ENCODE measurements at places on chromosomes 2 and 18.

DNA sequence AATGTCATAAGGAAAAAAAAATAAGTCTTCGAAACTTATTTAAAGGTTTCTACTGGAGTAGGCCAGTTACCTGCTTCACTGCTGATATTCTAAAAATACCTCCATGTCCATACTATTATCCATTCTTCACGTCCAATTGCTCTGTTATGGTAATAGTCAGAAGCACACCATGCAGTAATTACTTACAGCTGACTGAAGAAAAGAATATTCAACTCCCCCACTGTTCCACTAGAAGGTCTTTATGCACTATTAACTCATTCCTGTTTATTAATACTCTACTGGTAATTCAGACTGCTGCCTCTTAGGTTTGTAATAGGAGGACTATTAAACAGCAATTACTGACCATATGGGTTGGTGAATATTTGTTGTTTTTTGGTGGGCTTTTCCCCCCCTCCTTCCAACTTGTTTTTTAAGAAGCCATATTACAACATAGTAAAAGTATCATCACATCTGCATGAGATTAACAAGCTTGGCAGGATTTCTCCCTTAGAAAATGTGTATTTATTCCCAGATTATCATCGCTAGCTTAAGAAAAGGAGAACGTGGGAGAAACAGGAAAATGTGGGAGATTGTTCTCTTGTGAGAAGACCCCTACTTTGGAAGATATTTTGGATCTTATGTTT lies 806.4 kb upstream of the FANCL start:
- no peak for DNase-seq

GRCh38 chr2:88582030-88582429 lies 45.2 kb downstream of the EIF2AK3 start:
- no peak for DNase-seq

DNA sequence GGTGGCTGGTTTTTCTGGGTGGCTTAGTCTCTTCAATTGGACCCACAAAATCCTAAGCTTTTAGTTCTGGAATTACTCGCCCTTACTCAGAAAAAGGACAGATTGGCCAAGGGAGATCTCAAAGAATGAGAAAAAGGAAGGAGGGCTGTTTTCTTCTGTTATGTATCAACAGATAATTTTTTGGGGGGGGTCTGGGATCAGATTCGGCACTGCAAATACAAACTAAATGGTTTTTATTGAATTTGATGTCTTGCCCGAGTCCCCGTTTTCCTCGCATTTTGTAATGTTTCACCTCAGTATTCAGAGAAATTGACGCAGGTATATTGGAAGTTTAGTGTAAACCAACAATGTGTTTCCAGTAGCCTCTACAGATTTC lies 762 bp downstream of the YIPF4 start:
- no peak for DNase-seq

DNA sequence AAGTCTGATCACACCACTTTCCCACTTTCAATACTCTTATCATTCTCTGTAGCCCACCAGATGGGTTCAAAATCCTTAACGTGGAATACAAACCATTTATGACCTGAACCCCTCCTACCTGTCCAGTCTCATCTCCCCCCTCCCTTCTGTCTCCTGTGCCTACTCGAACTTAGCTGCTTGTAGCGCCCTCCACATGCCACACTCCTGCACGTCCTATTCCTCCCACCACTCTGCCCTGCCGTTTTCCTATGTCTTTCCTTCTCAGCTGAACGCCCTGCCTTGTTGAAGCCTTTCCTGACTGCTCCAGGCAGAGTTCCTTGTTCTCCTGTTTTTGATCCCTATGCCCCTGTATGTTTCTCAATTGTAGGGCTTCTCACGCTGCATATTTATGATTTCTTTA lies 390.1 kb downstream of the HRH4 start:
- DNase-seq: no peak

- no peak for DNase-seq
Measured at GRCh38 chr2:195477996-195478382, 179.0 kb upstream of the SLC39A10 start.

DNA sequence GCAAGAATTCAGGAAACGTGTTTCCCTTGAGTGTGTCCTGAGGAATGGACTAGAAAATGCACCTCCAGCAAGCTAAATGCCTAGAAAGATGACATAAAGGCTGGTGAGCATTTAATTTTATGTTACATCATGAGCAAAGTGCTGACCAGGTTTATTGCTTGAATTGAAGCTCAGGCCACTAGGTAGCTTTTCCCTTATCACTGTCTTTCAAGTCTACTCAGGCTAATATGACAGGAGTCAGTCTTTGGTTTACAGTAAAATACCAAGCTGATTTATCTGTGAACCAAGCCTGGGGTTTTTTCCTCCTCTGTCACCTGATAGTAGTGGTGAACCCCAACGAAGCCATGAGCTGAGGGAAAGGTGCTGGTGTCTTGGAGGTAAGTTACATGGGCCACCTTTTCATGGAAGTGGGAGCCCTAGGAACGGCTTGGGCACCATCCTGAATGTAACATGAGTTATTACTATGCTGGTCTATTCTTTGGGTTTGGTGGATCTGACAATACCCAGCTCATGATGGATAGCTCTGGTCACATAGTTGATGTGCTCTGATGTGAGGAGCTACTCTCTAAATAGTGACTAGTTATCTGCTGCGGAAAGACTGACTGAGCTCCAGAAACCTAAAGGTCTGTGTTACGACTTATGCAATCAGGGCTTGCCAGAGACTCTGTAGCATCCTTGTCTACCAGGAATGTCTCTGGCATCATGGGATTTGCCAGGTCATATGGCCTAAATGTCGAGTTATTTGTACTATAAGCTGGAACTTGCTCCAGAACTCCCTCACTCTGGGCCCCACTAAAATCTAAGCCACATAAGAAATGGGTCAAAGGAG lies 39.8 kb downstream of the NUP35 start:
- DNase-seq: no peak

GRCh38 chr2:121489284-121489683 lies 41.4 kb upstream of the RNU4ATAC start:
- DNase-seq: no peak

GRCh38 chr2:3617198-3617890 lies 22.4 kb downstream of the COLEC11 start:
- DNase-seq: no peak

GRCh38 chr2:218474527-218474926 lies 55.6 kb downstream of the VIL1 start:
- DNase-seq: no peak

DNA sequence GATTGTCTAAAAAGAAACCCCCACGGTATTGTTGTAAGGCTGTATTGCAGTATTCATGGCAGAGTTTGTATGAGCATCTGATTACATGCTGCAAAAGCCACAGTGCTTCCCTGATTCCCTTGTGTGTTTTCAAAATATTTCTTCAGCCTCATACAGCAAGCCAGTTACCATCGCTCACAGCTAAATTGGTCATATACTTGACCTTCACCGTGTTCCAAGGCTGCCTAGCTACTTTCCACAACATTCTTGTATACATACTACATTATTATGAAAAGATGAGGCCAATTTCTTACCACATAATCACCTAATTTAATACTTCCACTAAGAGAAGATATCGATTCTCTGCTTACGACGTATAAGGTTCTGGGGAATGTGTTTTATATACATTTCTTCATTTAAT lies 576.3 kb upstream of the CNTNAP5 start:
- DNase-seq: no peak

- DNase-seq: no peak
Measured at GRCh38 chr2:3634596-3635121, 23.3 kb upstream of the ALLC start.

DNA sequence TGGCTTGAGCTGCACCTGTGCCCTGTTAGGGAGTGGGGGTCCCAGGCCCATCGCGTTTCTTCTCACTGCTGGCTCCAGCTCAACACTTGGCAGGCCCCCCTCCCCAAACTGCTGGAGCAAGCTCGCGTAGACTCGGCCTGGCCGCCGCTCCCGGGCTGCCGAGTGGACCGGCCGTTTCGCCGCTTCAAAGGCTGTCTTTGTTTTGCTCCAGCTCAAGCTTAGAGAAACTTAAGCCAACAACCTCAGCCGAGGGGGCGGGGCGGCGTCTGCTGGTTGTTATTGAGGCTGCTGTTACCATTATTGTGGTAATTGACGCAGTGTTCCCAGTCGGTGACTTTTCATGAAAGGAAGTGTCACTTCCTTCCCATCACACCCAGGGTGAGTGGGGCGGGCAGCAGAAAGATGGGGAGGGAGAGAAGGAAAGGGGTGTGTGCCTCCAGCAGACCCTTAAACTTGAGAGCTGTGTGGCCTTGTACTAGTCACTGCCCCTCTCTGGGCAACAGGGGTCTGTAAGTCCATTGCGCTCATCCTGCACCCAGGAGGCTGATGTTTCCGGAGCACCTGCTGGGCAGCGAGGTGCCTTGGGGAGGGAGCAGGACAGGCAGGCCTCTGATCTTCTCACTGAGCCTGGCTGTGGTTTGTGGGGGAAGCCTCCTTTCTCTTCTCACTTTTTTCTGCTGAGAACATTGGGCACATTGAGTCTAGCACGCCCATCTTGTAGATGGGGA lies 2.1 kb downstream of the ARID5A start:
- peak; percentile 94 for DNase-seq

GRCh38 chr2:126777620-126777978 lies 121.1 kb upstream of the TEX51 start:
- no peak for DNase-seq

GRCh38 chr18:79931475-79931874 lies 20.0 kb downstream of the SLC66A2 start:
- DNase-seq: no peak

DNA sequence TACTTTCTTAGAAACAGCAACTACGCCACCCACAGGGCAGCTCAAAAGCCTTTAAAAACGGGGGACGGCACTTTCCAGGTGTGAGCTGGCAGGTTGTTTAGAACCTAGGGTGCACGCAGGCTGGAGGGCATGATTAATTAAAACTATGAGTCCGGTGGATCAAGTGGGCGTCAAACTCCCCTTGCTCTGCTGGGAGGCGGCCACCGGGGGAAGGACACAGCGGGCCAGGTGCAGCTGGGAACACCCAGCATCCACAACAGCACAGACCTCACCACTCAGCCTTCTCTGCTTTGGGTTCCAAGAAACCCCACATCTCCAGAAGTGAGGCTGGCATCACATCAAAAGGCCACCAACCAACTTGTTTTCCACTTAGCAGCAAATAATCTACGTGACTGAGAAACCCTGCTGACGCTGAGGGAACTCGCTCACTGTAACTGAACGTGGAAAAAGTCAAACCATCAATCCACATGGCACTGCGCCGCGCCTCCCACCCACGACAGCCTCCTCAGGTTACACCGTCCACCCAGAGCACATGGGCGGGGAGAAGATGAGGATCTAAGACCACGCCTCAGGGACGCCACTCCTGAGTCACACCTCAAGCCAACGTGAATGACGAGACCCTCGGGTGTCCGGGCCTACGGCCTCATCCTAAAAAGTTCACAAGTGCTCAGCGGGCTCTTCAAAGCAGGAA lies 118.2 kb downstream of the ZNF516 start:
- no peak for DNase-seq

DNA sequence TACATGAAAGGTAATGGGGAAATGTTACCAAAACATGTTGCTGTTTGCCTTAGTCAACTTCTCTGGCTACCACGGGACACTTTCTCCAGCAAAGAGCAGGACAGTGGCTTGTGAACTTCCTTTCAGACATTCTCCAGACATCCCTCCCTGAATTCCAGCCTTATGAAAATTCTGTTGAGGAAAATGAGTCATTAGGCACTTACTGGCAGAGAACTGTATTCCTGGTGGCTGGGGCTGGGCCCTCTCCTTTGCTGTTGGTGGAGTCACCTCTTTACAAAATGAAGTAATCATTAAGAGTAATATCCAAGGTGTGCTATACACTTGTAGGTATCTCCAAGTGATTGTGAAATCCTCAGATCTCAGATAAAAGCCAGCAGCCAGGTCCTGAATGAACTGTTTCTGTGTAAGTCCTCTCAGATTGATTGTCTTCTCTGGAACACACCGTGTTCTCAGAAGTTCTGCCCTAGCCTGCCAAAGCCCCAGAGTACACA lies 1.3 kb upstream of the FAP start:
- no peak for DNase-seq

GRCh38 chr2:28344756-28345373 lies 47.8 kb upstream of the FOSL2 start:
- DNase-seq: no peak

GRCh38 chr2:31922542-31923408 lies 88.0 kb downstream of the MEMO1 start:
- DNase-seq: no peak

- DNase-seq: no peak
Measured at GRCh38 chr2:29782549-29783458, 138.6 kb downstream of the ALK start.

GRCh38 chr18:3305354-3305762 lies 43.4 kb downstream of the MYL12B start:
- DNase-seq: no peak

GRCh38 chr2:94956797-94957391 lies 68.6 kb upstream of the MAL start:
- DNase-seq: peak; percentile 39

DNA sequence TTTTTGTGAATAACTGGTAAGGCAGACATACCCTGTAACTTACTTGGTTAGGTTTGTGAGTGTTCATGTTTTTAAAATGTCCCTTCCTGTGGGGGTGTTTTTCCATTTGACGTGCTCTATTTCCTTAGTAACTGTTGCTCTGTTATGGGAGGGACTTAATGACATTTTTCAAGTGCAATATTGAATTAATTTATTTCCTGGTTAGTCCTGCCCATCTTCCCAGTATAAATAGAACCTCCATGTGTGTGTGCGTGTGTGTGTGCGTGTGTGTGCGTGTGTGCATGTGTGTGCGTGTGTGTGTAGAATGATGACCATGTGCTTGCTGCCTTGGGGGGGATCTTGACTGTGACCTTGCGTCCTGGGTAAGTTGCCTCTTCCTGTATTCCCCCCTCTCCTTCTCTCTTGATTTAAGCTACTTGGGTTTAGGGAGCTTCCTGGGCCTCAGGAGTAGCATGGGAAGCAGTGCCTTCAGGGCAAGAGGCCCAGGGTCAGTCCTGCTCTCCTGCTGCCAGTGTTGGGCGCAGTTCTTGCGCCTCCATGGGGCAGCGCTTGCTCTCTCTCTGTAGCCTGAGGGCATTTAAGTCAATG lies 163.9 kb downstream of the LDLRAD4 start:
- no peak for DNase-seq

GRCh38 chr2:201959626-201960025 lies 74.0 kb upstream of the FZD7 start:
- DNase-seq: no peak

GRCh38 chr2:181393472-181393871 lies 63.7 kb upstream of the ITGA4 start:
- no peak for DNase-seq

All from activated CD8-positive, alpha-beta memory T cell treated with anti-CD3 and anti-CD28 coated beads, Interleukin-2, amount 50 U/mL, for 4 hours (primary cell).